Naive B cell (primary cell): ENCODE measurements at places on chromosomes 7 and 10.

- DNase-seq: no peak
Observed at GRCh38 chr7:18467011-18467410, 28.5 kb upstream of the HDAC9 start.

GRCh38 chr10:129253161-129253864 lies 213.7 kb upstream of the MGMT start:
- no peak for DNase-seq

DNA sequence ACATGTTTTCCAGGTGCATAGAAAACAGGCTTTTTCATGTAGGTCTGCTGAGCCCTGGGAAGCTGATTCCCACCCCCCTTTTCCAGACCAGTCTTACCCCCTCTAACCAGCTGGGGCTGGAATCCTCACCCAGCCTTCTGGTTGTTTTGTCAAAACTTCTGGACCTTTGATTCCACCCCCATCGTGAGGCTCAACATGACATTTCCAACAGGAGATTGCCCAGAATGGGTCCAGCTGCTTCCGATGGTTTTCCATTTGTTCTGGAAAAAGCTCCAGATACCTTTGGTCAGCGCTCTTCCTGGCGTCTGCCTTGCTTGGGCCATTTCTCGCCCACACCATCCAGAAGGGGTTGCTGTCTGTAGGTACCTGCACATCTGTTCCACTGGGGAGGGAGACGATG lies 41.5 kb downstream of the MINDY4 start:
- DNase-seq: no peak

DNA sequence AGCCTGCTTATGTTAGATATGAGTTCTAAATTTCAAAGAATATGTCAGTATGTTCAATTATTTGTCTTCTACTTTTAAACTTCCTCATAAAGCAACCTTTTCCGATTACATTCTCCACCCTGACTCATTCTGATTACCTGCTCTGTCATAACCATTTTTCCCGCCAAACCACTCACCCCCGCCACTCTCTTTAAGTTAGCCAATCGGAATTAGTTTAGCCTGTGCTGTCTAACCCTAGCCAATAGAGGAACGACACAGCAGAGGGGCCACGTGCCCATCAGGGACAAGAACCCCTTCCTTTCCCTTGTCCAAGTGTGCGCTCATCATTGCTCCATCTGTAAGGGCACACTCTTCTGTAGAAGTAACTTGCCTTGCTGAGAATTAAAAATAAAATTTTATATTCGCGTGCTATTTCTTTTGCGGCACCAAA lies 91.4 kb downstream of the CCDC71L start:
- no peak for DNase-seq

GRCh38 chr10:114167985-114168384 lies 6.0 kb downstream of the CCDC186 start:
- no peak for DNase-seq
